Stimulated activated CD8-positive, alpha-beta memory T cell treated with anti-CD3 and anti-CD28 coated beads, Interleukin-2, amount 100 ng/mL, for 1 hour (primary cell): ENCODE measurements at places on chromosomes 5 and 9.

DNA sequence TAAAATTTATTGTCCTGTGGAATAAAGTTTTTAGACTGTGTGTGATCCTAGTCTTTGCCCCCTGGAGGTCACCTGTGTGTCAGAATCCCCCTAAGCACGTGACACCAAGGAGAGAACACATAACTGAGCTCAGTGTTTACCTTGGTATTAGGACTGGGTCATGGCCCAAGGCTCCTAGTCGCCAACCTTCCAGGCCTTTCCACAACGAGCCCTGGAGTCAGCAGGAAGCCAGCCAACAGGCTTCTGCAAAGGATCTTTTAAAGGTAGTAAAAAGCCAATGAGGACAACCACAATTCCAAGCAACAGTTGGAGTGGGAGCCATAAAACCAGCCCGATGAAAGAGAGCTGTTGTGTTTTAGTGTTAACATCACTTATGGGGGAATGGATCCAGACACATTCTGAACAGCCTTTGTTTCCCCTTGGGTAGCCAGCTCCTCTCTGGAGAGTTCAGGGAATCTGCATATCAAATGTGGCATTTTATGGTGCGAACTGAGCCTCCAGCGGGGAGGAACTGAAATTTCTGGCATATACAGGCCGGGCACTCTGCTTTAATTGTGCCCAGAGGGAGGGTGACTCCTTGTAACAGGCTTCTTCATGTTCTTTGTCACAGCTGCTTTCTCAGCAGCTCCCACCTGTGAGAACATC lies 239.9 kb downstream of the FSTL4 start:
- DNase-seq: no peak

DNA sequence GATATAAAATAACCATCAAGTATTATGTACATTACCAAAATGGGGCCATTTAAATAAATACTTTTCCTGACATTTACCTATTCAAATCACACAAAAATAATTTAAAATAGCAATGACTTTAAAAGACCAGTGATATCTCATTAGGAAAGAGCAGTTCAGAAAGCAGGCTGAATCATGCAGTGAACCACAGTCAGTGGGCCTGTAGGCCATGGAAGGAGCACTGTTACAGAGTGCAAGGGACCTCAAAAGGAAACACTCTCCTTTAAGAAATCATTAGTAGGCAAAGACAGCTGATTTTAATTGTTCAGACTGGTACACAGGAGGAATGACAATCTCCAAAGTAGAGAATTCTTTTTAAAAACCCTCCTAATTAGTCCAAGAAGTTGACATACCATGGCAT lies 283.5 kb upstream of the EFNA5 start:
- DNase-seq: no peak

- DNase-seq: no peak
These were observed 13.6 kb upstream of the PRSS3 start for GRCh38 chr9:33781736-33782135.

- DNase-seq: no peak
These were observed 60.3 kb downstream of the HABP4 start for GRCh38 chr9:96510258-96510657.

- no peak for DNase-seq
These were observed 451.3 kb upstream of the KLF4 start for GRCh38 chr9:107940616-107941595.

DNA sequence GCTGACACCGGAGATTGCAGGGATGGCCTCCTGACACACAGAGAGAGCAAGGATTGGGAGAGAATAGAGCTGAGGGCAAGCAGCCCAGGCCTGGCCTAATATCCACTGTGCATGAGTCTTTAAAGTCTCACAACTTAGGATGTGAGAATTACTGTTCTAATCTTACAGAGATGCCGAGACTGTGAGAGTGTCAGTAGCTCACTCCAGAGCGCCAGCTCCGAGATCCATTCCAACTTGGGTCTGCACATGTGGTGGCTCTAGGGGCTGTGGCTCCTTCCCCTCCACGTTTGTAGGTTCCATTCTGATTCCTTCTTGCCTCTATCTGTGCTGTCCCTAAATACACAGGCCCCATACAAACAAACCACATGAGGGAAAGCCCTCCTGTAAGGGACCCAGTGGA lies 304.6 kb downstream of the MLLT3 start:
- DNase-seq: no peak

DNA sequence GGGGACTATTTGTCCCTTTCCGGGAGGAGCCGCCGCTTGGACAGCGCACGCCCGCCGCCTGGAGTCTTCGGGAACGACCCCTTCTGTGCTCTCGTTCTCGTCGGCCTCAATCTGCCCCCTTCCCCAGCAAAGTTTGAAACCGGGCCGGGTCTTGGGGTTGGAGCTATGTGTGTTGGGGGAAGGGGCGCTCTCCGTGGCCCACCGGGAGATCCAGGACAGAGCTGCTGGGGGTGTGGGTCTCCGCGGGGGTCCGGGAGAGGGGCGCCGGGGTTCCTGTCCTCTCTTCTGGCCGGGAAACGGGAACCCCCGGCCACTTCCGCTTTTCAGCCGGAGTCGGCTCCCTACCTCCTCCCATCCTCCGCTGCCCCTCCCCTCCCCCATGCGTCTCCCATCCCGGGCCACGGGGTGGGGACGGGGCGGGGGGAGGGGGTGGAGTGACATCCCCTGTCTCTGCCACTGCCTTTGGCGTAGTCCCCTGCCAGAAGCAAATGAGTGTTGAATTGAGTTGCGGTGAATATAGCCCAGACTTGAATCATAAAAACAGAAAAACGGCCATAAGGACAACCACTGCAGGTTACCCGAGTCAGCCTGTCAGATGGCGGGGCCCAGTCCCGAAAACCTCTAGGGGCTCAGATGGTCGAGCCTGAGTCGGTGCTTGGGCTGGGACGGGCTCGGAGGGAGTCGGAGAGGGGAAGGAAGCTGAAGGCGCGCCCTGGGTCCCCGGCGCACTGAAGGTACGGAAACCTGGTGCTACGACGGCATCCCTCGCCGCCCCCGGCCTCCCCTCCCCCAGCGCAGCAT lies 1.1 kb downstream of the CPLX2 start:
- no peak for DNase-seq

DNA sequence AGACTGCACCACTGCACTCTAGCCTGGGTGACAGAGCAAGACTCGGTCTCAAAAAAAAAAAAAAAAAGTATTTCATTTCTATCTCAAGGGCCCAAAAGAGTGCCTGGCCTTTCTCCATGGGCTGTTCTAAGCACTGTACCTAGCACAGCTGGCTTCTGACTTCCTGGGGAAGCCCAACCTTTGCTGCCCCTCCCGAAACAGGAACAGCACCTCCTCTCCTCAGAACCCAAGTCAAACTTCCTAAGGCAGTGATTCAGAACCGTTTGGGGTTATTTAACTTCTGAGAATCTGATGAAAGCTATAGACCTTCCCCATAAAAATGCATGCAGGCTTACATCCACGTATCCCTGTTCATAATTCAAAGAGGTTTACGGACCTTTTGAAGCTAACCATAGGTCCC lies 57.8 kb downstream of the NRG2 start:
- no peak for DNase-seq

- DNase-seq: no peak
These were observed 4.2 kb upstream of the FGF18 start for GRCh38 chr5:171415115-171415730.

GRCh38 chr5:167245868-167246267 lies 1045.6 kb upstream of the WWC1 start:
- DNase-seq: no peak

GRCh38 chr9:22044583-22044982 lies 35.5 kb upstream of the CDKN2B start:
- no peak for DNase-seq

- no peak for DNase-seq
These were observed 70.9 kb downstream of the SH3RF2 start for GRCh38 chr5:146007270-146007669.

DNA sequence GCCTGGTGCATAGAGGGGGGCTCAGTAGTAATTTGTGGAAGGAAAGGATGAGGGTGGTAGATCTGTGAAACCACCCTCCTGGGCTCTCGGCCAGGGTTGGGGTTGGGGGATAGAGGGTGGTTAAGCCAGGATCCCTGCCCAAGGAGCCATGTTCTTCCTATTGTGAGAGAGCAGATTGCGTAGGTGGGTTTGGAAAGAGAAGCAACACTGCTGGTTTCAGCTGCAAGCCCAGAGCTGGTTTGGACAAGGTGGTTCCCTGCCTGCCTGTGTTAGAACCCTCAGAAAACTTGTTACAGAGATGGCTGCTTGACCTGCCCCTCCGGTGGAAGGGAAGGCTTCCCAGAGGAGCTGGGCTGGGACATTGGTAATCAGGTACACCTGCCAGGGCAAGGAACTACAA lies 131.2 kb upstream of the HAND1 start:
- no peak for DNase-seq

GRCh38 chr9:37618817-37619216 lies 26.4 kb upstream of the TOMM5 start:
- DNase-seq: no peak

- no peak for DNase-seq
These were observed 1935.3 kb upstream of the WWC1 start for GRCh38 chr5:166356096-166356495.

- no peak for DNase-seq
These were observed 16.2 kb downstream of the SLC6A3 start for GRCh38 chr5:1429066-1429465.

- no peak for DNase-seq
These were observed 279.2 kb downstream of the DMAC1 start for GRCh38 chr9:7520396-7520795.

- DNase-seq: no peak
These were observed 7.9 kb upstream of the OXCT1 start for GRCh38 chr5:41878173-41878572.

GRCh38 chr9:3585606-3586005 lies 59.8 kb upstream of the RFX3 start:
- no peak for DNase-seq

- peak; percentile 36 for DNase-seq
These were observed 42.0 kb downstream of the ITK start for GRCh38 chr5:157222506-157223230.

- DNase-seq: no peak
These were observed 112.5 kb downstream of the FAM174A start for GRCh38 chr5:100647461-100648230.

DNA sequence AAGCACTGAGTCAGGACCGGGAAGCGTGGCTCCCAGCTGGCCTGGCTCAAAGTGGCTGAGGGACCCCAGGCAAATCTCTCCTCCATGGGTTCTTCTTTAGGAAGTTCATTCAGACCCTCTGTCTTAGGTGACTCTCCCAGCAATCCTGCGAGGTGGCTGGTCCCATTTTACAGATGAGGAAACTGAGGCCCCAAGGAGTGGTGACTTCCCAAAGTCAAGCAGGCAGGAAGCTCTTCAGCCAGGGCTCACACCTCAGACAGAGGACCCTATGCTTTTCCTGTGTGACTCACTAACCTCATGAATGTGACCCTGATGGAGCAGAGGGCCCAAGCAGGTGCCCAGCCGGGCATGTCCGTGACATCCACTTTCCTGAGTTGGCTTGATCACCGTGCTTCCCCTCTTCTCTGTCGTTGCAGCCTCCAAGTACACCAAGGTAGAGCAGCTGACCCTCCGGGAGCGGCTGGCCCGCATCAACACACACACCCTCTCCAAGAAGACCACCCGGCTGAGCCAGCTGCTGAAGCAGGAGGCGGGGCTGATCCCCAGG lies 36.5 kb downstream of the ARHGEF37 start:
- DNase-seq: no peak

DNA sequence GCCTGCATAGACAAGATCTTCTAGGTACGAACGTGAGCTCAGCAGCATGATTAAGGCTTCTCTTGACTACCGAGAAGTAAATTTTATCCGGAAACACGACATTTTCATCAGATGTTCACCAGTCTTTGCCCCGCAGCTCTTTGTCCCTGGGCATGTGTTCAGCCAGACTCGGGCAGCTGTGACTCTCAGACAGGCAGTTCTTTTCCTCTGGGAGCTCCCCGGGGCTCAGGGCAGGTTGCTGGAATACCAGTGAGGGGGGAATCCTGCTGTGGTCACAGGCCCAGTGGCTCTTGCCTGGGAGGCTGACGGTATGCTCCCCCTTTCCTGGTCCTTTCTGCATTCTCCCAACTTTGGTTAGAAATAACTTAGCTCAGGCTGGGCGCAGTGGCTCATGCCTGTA lies 186.1 kb downstream of the GNA14 start:
- DNase-seq: no peak

DNA sequence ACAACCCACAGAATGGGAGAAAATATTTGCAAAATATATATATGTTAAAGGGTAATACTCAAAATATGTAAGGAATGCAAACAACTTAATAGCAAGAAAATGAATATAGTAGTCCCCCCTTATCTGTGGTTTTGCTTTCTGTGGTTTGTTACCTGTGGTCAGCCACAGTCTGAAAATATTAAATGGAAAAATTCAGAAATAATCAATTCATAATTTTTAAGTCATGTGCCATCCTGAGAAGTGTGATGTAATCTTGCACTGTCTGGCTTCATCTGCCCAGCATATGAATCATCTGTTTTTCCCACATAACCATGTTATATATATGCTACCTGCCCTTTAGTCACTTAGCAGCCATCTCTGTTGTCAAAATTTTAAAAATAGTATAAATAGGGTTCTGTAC lies 11.7 kb downstream of the CER1 start:
- DNase-seq: no peak

DNA sequence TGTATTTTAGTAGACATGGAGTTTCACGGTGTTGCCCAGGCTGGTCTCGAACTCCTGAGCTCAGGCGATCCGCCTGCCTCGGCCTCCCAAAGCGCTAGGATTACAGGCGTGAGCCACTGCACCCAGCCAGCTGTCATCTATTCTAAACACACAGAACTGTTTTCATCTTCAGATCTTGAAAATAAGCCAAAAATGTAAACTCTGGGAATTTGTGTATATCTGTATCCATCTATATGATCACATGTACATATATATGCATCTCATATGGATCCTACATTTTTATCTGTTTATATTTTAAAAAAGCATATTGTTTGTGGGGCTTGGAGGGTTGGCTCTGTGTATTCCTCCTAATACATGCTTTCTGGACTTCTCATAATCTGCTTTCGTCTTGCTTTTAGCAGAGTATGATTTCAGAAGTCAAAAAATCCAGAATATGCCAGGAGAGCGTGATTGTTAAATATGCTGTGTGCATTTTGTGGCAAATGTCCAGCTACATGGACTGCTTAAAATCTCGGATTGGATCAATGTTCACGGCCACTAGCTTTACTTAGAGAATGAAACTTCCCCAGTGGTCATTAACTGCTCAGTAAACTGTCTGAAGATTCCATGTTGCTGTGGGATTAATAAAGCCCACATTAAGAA lies 274.4 kb upstream of the IRX1 start:
- DNase-seq: no peak

DNA sequence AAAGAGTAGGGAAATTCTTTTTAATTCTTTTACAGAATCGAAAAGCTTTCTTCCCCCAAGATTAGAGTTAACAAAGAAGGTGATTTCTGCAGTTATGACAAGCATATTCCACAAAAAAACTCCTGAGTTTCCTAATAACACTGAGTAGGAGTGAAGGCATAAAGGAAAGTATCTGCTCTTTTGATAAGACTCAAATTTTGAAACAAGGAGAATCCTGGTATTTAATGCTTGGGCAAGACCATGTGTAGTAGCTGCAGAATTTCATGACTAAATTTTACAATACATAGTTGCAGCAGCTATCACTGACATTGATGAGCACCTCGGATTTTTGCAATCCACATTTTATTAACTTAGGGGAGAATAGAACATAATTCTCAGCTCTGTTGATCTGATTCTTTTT lies 92.6 kb downstream of the MARCHF3 start:
- DNase-seq: no peak
